ENCODE measurements at places on chromosomes 6 and 20. TPM values are rescaled to one million over a fixed set of nuclear protein-coding genes. Genes with fewer than 3 reads are reported as not detected.
A peak's percentile ranks its signal among the peaks of the same experiment; 100 is the strongest.

The NEU1 gene
- 28.0 TPM for total RNA-seq

DNA sequence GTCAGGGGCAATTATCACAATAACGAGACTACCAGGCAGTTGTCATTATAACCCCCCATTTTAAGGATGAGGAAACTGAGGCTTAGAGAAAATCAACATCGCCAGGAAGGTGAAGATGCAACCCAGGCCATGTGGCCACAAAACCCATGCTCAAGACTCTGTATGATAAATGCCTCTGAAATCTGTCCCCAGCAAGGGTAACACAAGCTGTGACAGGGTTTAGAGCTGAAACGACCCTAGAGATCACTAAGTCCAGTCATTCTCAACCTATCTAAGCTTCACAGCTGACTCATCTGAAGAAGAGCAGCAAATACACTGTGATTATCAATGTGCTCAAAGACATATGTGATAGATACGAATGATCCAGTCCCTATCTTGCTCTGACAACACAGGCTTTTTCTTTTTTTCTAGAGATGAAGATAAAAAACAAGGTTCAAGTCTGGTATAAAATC lies 47.0 kb downstream of the ARHGAP18 start:
- DNase-seq = no peak

DNA sequence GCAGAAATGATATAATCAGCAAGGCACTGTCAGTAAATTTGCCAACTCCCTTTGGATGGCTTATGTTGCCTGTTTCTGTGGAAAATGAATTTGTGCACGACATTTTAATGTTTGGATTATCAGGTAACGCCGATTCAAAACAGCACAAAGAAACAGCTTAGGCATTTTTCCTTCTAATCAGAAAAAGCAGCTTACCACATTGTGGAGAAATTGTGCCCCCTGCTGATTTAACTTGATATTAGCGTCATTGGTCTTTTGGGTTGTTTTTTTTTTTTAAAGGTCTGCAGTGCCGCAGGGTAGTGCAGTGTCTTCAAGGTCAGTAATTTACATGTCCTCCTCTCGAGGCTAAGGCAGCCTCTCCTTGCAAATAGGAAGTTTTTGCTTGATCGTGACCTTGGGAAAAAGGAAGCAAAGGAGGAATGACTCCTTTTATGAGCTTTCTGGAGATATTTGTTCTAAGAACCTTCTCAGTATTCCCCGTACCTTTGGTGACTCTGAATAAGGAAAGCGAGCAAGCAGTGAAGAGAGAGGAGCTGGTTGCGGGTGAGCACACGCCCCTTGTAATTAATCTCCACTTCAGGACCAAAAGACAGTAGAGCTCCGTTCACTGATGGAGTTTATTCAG lies 79.1 kb downstream of the ELOVL4 start:
- DNase-seq = no peak

GRCh38 chr6:113570161-113570560 lies 287.0 kb upstream of the MARCKS start:
- DNase-seq = no peak

DNA sequence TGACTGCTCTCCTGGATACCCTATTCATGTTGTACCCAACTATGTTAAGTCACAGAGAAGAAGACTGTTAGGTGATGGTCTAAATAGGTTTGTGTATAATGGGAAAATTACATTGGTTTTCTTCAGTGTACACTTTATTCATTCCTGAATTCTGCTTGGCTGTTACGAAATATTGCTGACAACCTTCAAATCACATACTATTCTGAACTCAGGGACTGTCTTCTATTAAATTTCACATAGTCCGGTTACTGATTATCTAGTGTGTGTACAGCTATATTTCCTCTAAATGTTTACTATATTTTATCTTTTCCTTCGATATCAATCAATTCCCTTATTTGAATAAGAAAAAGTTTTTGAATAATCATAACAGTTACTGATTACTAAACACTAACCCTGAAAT lies 1090.3 kb upstream of the CITED2 start:
- DNase-seq = no peak

- peak; percentile 93 for DNase-seq
These were observed at the start of gene LY6G5C for GRCh38 chr6:31680226-31681134. TSS of gene LY6G5C (minus strand) at chr6:31681067. CDS start at chr6:31680373, 694 bp downstream.

DNA sequence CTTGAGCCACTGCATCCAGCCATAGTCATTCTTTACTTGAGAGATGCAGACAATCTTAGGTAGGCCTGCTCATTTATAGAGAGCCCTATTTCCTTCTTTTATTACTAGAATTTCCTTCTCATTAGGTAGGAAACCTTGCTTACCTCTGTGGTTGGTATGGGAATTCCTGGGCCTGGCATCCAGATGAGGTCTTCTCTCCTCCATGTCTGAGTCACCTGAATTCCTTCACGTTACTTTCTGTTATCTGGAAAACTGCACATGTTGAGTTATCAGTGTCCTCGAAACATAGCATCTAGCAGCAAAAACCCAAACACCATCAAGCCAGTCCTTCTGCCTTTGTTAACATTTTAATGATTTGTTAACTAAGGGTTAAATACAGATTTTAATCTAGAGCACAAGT lies 2.2 kb downstream of the ZNFX1 start:
- no peak for DNase-seq

DNA sequence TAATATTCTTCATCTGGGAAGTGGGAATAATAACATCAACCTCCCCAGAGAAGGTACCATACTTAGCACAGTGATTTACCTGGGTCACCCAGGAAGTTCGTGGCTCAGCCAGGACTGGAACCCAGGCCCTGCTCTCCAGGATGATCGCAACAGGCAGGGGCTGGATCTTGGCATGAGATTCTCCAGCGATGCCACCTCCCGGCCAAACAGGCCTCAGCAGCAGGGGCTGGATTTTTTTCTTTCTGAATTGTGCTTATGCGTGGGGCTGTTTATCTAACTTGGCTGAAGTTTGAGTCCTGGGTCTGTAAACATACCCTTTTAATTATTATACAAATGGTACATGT lies 129.5 kb upstream of the PTPN1 start:
- DNase-seq = no peak

GRCh38 chr20:29497261-29497671 lies 1760.2 kb upstream of the DEFB115 start:
- no peak for DNase-seq

Measured in right atrium auricular region (tissue), 2 donors.